ENCODE measurements at places on chromosomes 2 and 18.

DNA sequence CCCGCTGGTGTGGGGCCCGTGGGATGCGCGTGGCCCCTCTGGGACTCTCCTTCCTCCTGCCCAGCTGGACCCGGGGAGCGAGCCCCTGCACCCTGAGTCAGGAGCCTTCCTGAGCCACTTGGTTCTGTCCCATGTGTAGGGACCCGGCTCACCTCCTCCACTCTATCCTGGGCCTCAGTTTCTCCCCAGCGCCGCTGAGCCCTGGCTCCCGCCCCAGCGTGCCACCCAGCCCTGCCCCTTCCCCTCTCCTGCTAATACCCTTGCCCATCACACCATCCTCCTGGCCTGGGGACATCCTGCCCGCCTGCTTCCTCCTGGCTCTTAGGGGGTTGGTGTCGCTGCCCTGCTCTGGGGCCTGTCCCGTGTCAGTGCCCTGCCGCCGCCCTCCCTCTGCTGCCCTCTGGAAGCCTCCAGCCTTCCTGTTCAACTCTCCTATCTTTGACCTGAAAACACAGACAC is 24.8 kb downstream of the GPC1 start:
- no peak for DNase-seq

- peak; percentile 33 for DNase-seq
Measured at GRCh38 chr2:120596191-120596811, 139.4 kb upstream of the GLI2 start.

GRCh38 chr2:54864727-54865126 is 141.3 kb downstream of the EML6 start:
- peak; percentile 32 for DNase-seq

- DNase-seq = no peak
Measured at GRCh38 chr2:150735894-150736498, 248.5 kb upstream of the RND3 start.

- DNase-seq = no peak
Measured at GRCh38 chr18:621291-622043, 24.7 kb downstream of the CLUL1 start.

DNA sequence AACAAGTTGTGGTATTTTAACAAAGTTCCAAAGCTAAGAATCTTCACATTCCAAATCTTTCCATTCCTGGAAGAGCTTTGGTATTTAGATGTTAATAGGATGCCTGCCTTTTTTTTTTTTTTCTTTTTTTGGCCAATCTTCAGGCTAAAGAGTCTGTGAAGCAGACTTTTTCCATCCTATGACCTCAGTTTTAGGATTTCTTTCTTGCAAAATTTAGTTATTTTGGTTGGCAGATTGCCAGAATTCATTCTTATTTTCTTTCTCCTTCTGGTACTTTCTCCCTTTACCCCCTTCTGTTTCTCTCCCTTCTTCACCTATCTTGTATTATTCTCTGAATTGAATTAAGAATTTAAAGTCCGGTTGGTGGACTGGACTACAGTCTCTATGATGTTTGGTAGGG is 217.8 kb upstream of the REV1 start:
- DNase-seq = no peak

DNA sequence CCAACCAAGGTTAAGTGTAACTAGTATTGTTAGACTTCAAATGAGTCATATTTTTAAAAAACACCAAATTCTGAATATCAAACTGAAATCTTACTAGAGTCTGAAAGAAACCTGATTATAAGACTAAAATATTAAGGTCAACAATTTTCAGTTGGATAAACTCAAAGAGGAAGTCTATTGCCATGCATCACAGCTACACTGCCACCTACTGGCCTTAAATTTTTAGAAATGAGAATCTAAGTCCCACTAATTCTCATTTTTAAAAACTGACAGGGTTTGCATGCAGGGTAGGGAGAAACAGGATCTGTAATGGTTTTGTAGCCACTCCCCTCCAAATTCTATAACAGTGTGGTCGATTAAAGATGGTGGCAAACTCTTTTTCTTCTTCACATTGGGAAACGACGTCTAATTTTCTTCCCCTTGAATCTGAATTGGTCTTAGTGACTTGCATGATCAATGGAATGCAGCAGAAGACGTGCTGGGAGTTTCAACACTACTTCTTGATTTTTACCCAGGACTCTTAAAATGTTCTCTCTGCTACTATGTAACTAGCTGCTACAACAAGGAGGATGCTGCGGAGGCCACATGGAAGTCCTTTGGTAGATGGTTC is 176.1 kb upstream of the SESTD1 start:
- peak; percentile 41 for DNase-seq

GRCh38 chr2:236281423-236281822 is 17.2 kb upstream of the ASB18 start:
- no peak for DNase-seq

- DNase-seq = peak; percentile 86
Measured at GRCh38 chr2:112259509-112260294, 4.9 kb upstream of the ZC3H8 start.

GRCh38 chr2:71749671-71750101 is 296.3 kb downstream of the DYSF start:
- no peak for DNase-seq

- no peak for DNase-seq
Measured at GRCh38 chr18:75083131-75083530, 125.8 kb downstream of the PTGR3 start.

GRCh38 chr2:120303177-120303576 is 42.8 kb upstream of the INHBB start:
- no peak for DNase-seq

- no peak for DNase-seq
Measured at GRCh38 chr2:42486145-42486906, 7.5 kb downstream of the KCNG3 start.

DNA sequence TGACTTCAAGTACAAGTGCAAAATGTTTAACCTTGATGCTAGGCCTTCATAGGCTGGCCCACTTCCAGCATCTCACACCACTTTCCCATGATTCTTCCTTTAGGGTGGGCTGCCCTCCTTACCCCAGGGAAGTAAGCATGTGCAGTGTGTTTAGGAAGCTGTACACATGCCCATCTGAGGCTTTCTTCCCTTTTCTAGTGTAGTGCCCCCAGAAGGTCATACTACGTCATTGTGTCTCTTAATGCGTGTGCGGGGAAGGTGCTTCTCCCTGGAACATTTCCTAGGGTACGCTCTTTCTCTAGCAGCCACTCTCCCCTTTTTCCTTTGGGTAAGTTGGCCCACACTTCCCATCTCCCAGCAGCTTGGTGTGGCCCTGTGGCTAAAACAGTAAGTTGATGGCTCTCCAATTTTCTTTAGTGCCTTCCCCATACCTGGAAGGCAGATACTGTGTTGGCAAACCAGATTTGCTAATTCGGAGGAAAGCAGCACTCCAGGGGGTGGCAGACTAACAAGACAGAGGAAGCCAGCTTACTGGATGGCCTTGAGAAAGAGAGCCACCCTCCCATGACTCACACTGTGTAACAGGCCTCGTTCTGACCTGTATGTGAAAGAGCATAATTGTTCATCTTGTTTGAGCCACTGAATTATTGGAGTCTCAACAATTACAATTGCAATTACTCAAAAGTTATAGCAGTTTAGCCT is 1.1 kb upstream of the SULT6B1 start:
- peak; percentile 60 for DNase-seq

DNA sequence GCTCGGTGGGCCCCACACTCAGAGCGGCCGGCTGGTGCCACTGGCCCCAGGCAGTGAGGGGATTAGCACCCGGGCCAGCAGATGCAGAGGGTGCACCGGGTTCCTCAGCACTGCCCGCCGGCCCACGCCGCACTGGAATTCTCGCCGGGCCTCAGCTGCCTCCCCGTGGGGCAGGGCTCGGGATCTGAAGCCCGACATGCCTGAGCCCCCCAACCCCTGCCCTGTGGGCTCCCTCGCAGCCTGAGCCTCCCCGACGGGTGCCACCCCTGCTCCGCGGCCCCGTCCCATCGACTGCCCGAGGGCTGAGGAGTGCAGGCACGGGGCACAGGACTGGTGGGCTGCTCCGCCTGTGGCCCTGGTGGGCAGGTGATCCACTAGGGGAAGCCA is 37.6 kb upstream of the TWSG1 start:
- DNase-seq = no peak

GRCh38 chr2:6676241-6676640 is 189.5 kb downstream of the CMPK2 start:
- DNase-seq = no peak

Data from HL-60 (cell line).